Testis (tissue), 5 donors: ENCODE measurements at places on chromosomes 4 and X. TPM values are rescaled to one million over a fixed set of nuclear protein-coding genes. Genes with fewer than 3 reads are reported as not detected.

Gene SCML2
- 15.3 TPM for total RNA-seq

Gene COX7B2
- 14.3 TPM for total RNA-seq

Gene CENPE
- 6.6 TPM for total RNA-seq

Gene SPACA5
- 9.5 TPM for total RNA-seq

Gene CENPVL2
- total RNA-seq: 11.1 TPM

Gene SLC7A11
- total RNA-seq: 1.3 TPM

Gene GALNTL6
- total RNA-seq: 4.9 TPM

Gene TMSB15C
- total RNA-seq: 3.4 TPM

Gene MND1
- 11.4 TPM for total RNA-seq

Gene FAM47E
- total RNA-seq: 11.0 TPM

GRCh38 chrX:22859642-22860041 is 140.1 kb upstream of the DDX53 start:
- H3K27ac ChIP-seq: no peak overlapping the region
- DNase-seq: no peak
- H3K36me3 ChIP-seq: no peaks in the 10 kb centered on the region
- no peak overlapping the region for H3K4me3 ChIP-seq
- H3K27me3 ChIP-seq: no peaks in the 10 kb centered on the region

DNA sequence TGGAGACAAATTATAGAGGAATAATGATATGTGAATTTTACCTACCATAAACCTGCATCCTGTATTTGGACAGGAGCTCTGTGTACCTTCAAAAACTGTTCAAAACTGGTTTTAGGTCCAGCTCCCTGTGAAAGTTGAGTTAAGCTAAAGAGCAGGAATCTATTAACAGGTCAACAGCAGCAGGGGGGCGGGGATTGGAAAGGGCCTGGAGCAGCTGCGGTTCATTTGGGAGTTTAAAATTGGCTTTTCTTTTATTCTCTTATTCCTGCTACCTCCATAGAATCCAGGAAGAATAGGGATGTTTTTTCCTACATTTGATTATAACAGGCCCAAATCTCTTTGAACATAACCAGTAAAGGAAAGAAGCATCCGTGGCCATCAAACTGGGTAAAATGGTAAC is 23.8 kb downstream of the SHROOM3 start:
- no peak for DNase-seq
- H3K27me3 ChIP-seq: no peaks in the 10 kb centered on the region
- H3K4me3 ChIP-seq: no peak overlapping the region

GRCh38 chrX:36642052-36642451 is 366.1 kb upstream of the FAM47C start:
- no peak overlapping the region for H3K27ac ChIP-seq
- DNase-seq: no peak
- H3K27me3 ChIP-seq: no peaks in the 10 kb centered on the region
- no peaks in the 10 kb centered on the region for H3K36me3 ChIP-seq
- H3K4me1 ChIP-seq: no peaks in the 10 kb centered on the region

GRCh38 chr4:39469429-39470077 is 10.7 kb downstream of the LIAS start:
- no peaks in the 10 kb centered on the region for H3K4me1 ChIP-seq
- no peak overlapping the region for H3K4me3 ChIP-seq
- no peaks in the 10 kb centered on the region for H3K27me3 ChIP-seq
- peak; percentile 75 for DNase-seq
- peak overlapping the region; percentile 28 for H3K27ac ChIP-seq

DNA sequence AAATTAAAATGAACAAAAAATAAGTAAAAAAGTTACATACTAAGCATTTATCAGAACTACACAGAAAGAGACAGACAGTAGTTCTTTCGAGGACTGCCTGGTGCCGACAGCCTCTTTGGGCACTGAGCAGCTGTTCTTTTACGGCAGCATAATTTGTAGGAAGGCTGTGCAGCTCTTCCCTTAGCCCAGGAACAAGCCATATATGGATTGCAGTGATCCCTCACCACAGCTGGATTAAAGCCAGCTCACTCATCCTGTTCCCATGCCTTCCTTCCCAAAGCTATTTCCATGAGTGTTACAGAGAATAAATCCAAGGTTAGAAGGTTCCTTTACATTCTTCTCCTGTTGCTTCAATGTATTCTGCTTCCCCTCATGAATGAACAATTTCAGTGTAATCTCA is 71.7 kb downstream of the DDX60L start:
- no peak overlapping the region for H3K4me3 ChIP-seq
- H3K27ac ChIP-seq: no peak overlapping the region
- H3K4me1 ChIP-seq: no peaks in the 10 kb centered on the region

GRCh38 chr4:137608085-137608484 is 75.8 kb upstream of the PCDH18 start:
- no peaks in the 10 kb centered on the region for H3K36me3 ChIP-seq
- H3K27ac ChIP-seq: no peak overlapping the region
- no peak overlapping the region for H3K4me3 ChIP-seq
- no peaks in the 10 kb centered on the region for H3K27me3 ChIP-seq
- peaks cover 4% of the 10 kb centered on the region for H3K4me1 ChIP-seq
- DNase-seq: no peak

GRCh38 chr4:86908251-86908657 is 16.0 kb upstream of the C4orf36 start:
- H3K4me1 ChIP-seq: peaks cover 10% of the 10 kb centered on the region
- H3K27ac ChIP-seq: no peak overlapping the region
- H3K4me3 ChIP-seq: no peak overlapping the region
- H3K27me3 ChIP-seq: no peaks in the 10 kb centered on the region
- no peak for DNase-seq

DNA sequence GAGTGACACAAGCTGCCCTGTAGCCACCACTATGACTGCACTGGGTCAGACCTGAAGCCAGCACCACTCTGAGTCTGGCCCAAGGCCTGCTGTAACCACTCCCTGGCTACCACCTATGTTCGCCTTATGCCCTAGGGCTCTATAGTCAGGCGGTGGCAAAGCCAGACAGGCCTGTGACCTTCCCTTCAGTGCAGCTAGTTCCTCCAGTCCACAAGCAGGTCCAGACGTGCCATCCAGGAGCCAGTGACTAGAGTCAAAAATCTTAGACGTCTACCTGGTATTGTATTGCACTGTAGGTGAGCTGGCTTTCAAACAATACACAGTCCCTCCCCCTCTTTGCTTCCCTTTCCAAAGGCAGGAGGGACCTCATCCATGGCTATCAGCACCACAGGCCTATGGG is 54.0 kb upstream of the RNF128 start:
- no peak overlapping the region for H3K4me3 ChIP-seq
- H3K27me3 ChIP-seq: no peaks in the 10 kb centered on the region
- H3K36me3 ChIP-seq: no peaks in the 10 kb centered on the region
- H3K4me1 ChIP-seq: no peaks in the 10 kb centered on the region

DNA sequence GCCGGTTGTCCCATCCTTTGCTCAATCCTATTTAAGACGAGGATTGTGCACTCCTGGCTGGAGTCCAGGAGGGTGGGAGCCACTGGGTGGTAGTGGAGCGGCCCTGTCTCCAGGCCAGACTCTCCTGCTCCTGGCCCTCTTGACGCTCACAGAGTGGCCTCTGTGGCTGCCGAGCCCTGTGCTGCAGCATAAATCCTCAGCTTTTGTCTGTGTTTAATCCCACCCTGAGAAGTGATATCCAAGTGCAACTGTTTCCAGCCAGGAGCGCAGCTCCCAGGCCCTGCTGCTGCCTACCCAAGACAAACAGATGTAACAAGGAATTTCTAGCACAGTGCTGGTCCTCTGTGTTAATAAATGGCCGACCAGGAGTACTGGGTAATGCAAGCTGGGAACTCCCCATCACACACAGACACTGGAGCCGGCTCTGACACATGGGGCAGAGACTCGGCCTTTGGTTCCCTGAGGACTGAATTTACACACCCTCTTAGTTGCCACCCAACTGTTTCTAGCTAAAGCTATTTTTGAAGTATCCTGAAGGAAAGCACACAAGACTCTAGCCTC is 85.3 kb downstream of the GATB start:
- no peaks in the 10 kb centered on the region for H3K27me3 ChIP-seq
- peak overlapping the region; percentile 43 for H3K27ac ChIP-seq
- no peaks in the 10 kb centered on the region for H3K36me3 ChIP-seq
- no peaks in the 10 kb centered on the region for H3K4me1 ChIP-seq

GRCh38 chrX:2690856-2691542 is at the start of gene CD99:
Gene CD99, plus strand, starts transcription at chrX:2691295. Its CDS starts 66 bp downstream, at chrX:2691361.
- no peaks in the 10 kb centered on the region for H3K27me3 ChIP-seq
- peaks cover 33% of the 10 kb centered on the region for H3K4me1 ChIP-seq
- H3K4me3 ChIP-seq: peak within 1 kb of the TSS; percentile 80
